ENCODE measurements at places on chromosomes 7 and 10.

DNA sequence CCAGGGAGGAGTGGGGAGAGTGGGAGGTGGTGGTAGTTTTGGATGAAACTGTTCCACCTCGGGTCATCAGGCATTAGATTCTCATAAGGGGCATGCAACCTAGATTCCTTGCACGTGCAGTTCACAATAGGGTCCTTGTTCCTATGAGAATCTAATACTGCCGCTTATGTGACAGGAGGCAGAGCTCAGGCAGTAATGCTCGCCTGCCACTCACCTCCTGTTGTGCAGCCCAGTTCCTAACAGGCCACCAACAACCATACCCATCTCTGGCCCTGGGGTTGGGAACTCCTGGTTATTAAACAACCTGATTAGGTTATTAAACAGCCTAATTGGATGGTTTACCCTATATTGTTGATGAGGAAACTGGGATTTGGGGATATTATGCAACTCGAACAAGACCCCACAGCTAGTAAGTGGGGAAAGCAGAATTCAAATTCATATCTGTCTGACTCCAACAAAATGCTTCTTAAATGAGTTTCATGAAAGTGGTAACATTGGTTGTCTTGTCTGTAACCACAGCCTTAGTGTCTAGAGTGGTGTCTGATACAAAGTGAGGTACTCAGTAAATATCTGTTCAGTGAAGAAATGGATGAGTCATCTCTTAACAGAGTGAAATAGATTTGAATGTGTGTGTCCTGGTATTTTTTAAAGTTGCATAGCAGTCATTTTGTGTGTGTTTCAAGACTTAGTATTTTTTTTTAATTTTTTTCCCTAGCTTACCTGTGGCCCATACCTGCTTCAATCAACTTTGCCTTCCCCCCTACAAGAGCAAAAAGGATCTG, 101.6 kb downstream of the HECTD2 start:
- DNase-seq, result no peak

GRCh38 chr7:52500841-52501240, 534.6 kb upstream of the POM121L12 start:
- no peak for DNase-seq

DNA sequence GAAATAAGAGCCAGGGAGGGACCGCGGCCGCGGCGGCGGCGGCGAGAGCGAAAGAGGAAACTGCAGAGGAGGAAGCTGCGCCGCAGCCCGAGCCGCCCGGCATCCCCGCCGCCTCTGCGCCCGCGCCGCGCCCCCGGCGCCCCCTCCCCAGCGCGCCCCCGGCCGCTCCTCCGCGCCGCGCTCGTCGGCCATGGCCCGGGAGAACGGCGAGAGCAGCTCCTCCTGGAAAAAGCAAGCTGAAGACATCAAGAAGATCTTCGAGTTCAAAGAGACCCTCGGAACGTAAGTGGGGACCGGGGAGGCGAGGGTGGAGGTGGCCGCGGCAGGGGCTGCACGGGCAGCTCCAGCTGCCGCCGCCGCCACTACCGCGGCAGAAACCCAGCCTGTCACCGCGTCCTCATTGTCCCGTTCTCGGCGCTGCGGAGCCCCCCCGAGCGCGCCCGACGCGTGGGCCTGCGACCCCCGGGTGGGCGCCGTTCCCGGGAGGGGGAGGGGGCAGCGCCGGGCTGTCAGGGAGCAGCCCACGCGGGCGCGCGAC, 351 bp downstream of the CAMK1D start:
- DNase-seq, result no peak

DNA sequence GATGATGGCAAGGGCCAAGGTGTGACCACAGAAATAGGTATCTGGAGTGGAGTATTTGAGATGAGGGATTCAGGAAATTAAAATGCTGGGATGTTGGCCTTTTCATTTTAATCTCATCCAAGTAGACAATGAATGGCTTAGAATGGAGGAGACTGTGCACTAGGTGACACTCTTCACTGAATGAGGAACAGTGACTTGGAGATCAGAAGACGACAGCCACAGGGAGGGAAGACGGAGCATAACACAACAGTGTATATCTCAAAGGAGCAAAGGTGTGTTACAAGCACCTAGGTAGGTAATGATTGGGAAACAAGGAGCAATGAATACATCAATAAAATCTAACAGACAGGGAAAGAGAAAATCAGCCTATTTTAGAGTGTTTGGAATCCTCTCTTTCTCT, 4.1 kb upstream of the TAX1BP1 start:
- no peak for DNase-seq

GRCh38 chr7:129569811-129570215, 41.7 kb upstream of the NRF1 start:
- no peak for DNase-seq

DNA sequence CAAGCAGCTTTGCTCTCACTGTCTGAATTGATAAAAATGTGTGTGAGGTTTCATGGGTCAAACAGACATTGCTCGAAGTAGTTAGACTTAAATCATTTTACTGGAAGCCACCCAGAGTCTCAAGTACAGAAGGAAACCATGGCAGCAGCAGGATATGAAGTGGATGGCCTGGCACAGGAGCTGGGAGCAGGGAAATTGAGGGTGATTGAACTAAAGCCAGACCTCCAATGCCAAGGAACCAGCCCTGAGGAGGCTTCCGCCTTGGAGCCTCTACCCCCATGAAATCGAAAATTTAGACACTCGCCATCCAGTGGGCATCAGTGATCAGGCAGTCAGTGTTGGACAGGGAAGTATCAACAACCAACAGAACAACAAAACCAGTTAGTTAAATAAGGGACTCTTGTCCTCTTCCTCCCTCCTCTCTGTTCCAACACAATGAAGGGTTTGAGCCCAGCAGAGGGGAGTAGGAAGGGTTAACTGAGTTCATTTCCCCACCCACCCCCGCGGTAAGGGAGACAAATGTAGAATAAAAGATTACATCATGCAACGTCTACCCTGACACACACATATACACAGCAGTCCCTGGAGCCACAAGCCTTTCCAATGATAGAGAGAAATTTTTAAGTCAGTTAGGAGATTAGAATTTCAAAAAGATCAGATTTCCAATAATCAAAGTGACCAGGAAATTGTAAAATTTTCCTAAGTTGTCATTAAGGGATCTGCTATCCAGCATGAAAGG, 156.3 kb downstream of the SLC16A9 start:
- DNase-seq, result no peak

DNA sequence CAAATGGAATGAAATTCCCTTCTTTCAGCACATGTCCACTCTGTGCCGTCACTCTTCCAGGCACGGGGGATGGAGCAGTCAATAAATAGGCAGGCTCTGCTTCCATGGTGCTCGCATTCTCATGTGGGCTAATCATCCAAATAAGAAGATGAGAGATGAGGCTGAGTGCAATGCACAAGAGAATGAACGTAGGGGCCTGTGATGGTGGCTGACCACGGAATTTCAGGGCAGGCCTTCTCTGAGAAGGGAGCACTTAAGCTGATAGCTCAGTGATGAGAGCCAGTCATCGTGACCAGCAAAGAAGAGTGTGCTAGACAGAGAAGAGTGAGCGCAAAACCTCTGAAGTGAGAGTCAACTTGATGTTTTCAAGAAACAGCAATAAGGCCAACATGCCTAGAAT, 47.9 kb downstream of the TAF3 start:
- no peak for DNase-seq

DNA sequence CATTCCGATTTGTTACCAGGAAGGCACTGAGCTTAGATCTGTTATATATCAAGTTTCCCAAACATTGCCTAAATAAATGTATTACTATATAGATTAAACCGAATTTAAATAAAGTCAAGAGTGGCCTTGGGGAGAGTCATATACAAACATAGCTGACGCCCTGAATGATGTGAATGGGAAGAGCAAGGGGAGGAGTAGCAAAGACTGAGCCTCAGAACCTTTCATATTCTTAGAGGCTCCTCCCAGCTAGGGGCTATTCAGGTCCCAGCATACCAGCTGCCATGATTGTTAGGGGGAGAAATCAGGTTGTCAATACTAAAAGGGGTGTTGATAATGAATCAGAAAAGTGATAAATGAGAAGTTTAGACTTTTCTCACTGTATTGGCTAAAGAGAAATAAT, 64.7 kb upstream of the ITGB1 start:
- no peak for DNase-seq

- no peak for DNase-seq
Measured at GRCh38 chr7:157613575-157614322, 276.9 kb downstream of the DNAJB6 start.

GRCh38 chr10:70381471-70382421, 679 bp downstream of the LRRC20 start:
- DNase-seq, result no peak

GRCh38 chr10:11598712-11599397, 12.6 kb downstream of the USP6NL start:
- no peak for DNase-seq

DNA sequence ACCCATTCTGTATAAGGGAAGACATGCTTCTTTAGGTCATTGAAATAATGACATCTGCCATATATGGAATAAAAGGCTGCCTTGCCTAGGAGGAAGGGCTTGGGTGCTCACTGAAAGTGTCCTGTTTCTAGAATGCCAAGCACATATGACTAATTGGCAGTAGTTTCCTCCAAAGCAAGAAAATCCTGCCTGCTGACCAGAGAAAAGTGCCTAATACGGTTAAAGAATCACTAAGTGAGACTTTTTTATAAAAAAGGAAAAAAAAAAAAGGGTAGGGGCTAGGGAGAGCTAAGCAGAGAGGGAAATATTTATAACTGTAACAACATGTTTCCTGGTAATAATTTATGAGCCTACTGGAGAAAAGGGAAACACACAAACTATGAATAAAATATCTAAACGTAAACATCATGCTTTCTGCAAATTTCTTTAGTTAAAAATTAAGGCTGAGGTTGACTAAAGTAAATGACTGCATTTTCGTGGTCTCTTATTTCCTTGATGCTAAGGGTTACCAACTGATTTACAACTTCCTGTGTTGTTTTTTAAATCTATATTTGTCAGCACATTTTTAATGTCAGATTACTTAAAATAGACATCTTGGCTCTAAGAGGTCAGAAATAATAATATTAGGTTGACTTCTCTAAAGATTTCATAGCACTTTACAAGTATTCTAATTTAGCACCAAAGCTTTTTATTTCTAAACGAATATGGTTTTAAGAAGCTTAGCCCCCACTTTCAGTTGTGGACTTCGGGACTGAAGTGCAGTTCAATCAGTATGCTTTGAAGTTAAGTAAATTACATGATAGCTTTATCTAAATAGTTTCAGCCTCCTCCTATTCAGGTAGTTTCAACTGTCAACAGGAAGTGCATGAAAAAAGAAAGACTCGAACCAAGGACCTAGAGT, 89.6 kb downstream of the CABCOCO1 start:
- no peak for DNase-seq

DNA sequence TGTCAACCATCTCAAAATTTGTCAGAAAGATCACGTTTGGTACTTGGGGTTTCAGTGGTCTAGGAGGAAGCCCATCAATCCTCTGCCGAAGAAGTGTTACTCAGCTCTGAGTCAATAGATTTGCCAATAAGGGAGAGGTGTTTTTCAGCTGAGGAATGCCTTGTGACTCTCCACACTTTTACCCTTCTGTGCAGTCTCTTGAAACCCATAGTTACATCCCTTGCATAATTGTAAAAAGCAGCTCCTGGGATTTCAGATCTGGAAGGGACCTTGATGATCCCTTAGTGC, 47.5 kb downstream of the INSYN2A start:
- no peak for DNase-seq

GRCh38 chr10:91636892-91637291, 4.0 kb upstream of the PPP1R3C start:
- no peak for DNase-seq

DNA sequence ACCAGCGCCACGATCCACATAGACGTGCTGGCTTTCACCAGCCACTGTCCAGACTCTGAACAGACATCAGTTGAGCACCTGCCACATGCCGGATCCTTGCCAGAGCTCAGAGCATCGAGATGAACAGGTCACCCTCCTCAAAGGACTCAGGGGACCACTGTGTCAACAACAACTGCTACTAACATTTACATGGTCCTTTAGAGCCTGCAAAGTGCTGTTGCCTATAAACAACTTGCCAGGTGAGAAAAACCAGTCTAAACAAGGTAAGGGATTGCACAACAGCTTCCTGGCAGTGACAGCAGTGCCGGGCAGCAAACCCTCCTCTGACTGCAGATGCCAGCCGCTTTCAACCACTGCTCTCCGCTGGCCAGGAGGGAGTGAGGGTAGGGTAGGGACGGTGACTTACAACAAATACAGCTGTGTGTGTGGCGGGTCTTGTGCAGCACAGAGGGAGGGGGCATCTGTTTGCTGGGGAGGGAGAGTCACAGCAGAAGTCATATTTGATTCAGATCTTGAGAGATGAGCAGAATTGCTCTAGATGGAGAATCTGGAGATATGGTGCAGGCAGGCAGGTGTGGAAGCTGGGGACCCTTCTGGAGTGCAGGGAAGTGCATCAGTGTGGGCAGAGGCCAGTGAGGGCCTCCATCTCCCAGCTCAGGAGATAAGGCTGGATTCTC, 32.8 kb upstream of the RHEB start:
- peak; percentile 84 for DNase-seq

DNA sequence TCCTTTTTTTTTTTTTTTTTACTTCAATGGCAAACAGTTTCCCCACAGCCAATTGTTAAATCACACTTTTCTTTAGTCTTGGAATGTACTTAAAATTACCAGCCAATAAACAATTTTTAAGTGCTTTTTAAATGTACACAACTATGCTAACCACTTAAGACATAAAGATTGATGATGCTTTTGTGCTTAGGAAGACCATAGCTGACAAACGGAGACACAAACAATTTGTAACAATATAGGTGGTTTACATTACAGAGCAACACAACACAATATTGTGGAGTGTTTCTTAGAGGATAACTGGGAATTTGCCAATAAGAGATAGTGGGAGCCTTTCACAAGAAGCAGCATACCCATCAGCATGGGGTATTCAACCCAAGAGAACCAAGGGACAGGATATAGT, 798.5 kb upstream of the IGFBP3 start:
- DNase-seq, result no peak
